A549 treated with GW870086 at 1 μM for 4 hours (cell line): ENCODE measurements at places on chromosomes 3 and 15. TPM values are rescaled to one million over a fixed set of nuclear protein-coding genes. Genes with fewer than 3 reads are reported as not detected.

Gene RYR3
- 0.01 to 0.23 TPM (median 0.03 TPM) in 4 of 5 replicates, not detected in the other for total RNA-seq

Gene C3orf85
- not detected in 5 replicates for total RNA-seq

Gene PPCDC
- 12.4 to 18.3 TPM (median 16.6 TPM) in 5 replicates for total RNA-seq

Gene RHOV
- total RNA-seq = 5.5 to 7.3 TPM (median 7.1 TPM) in 5 replicates

Gene HCLS1
- 0.05 to 0.18 TPM (median 0.12 TPM) in 4 of 5 replicates, not detected in the other for total RNA-seq

Gene THAP10
- 3.7 to 6.3 TPM (median 4.8 TPM) in 5 replicates for total RNA-seq

Gene KLHL6
- total RNA-seq = 0.02 TPM in 1 of 5 replicates, not detected in the others

Gene CHRM5
- total RNA-seq = 0.06 TPM in 1 of 5 replicates, not detected in the others

Gene TRA2B
- 154 to 172 TPM (median 168 TPM) in 5 replicates for total RNA-seq

Gene MAN2C1
- total RNA-seq = 62.1 to 85.3 TPM (median 75.3 TPM) in 5 replicates

Gene DPPA2
- not detected in 5 replicates for total RNA-seq
